ENCODE measurements at places on chromosomes 4 and X.

GRCh38 chr4:155571184-155571944, 95.3 kb upstream of the GUCY1A1 start:
- no peak for DNase-seq

DNA sequence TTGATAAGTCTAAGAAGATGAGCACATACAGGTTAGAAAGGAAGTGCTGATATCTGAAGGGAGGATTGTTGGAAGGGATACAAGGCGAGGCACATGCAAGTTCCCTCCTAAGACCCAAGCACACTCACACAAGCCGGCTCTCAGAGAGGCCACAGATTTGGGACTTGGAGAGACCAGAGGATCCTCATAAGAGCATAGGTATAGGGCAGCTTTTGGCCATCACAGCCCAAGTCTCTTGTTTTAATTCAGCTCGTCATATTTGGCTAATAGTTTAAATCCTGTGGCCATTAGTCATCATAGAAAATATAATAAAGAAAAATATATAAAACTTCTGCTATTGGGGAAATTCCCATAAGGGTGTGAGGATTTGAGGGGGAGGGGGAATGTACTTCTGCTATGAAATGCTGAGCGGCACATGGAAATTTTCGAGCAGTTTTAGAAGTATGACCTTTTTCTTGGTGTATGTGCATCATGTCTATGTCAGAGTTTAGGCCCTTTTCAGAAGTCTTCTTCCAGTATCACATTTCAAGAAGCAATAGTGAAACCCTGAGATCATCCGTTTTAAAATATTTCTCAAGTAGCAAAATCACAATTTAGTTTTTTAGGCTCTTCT, 97.7 kb downstream of the NFKB1 start:
- DNase-seq = peak; percentile 26

- no peak for DNase-seq
These were observed 261.7 kb upstream of the GNPDA2 start for GRCh38 chr4:44988011-44988410.

DNA sequence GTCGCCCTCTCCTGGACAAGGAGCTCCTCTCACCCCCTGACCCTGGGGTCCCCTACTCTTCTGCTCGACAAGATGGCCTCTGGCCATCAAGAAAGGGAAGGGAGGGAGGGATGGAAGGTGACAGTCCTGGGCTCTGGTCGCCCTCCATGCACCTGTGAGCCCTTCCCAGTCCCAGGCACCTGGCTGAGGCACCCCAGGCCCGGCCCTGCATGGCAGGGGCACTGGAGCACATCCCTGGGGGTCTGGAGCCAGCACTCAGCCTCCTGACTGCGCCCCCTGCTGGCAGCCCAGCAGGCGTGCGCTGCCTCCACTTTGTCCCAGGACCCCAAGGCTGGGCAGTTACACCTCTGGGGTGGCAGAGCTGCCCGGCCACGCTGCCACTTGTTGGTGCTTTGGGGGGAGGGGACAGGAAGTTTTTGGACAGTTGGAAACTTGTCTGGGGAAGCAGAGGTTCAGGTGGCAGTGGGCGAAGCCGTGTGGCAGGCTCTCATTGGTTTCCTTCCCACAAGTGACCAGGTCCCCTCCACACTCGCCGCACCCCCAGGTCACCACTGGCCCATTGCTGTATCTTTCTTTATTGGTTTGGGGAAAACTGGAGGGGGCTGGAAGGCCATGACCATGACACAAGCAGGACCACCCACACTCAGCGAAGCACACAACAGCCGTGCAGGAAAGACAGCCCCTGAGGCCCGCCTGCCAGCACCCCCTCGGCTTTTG, 4.3 kb downstream of the PNCK start:
- no peak for DNase-seq

GRCh38 chr4:127610488-127610887, 22.3 kb upstream of the INTU start:
- DNase-seq = no peak

DNA sequence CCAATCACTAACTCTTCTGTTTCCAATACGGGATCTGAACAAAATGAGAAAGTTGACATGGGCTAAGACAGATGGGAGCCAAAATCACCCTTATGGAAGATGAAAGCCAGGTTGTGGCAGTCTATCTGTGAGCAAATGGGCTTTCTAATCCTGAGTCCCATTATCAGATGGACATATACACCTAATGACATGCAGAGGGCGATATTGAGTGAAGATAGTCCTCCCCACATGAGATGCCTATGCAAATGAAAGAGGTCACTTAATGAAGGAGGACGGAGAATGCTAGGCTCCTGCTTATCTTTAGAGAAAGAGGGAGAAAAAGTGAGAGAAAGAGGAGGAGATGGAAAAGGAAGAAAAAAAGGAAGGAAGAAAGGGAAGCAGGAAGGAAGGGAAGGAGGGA, 547.5 kb downstream of the NLGN4X start:
- peak; percentile 25 for DNase-seq

DNA sequence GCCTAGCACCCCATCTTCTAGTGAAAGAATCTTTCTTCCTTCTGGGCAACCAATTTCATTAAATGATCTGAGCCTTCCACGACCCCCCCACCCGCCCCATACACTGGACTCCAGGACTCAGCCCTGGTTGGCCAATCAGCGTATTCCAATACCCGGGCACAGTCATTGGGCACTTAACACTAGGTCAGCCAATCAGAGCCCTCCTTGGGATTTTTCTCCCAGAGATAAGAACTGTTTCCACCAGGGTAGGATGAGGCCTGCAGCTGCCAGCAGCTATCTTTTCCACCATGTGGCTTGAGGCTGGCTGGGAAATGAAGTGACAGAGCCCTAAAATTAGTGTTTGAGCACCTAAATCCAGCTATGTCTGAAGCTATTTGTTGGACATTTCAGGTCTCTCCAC, 418.8 kb downstream of the BCOR start:
- DNase-seq = no peak

GRCh38 chr4:35052546-35052945, 1191.8 kb downstream of the ARAP2 start:
- DNase-seq = no peak

DNA sequence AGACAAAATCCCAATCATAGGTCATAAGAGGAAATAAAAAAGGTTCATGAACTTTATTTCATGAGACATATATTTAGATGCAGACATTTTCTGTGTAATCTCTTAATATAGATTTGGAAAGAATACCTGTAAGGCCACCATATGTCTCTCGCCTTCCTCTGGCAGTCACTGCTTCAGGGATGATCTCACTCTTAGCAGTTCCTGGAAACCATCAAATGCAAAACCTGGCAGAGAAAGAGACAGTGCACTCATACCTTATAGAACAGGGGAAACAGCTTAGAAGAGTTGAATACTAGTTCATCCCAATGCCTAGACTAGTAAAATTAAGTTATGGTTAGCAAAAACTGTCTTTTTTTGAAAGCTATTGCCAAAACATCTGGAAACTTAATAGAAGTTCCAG, 243.3 kb downstream of the GASK1B start:
- DNase-seq = no peak

GRCh38 chr4:95283320-95283719, 265.5 kb downstream of the UNC5C start:
- no peak for DNase-seq

DNA sequence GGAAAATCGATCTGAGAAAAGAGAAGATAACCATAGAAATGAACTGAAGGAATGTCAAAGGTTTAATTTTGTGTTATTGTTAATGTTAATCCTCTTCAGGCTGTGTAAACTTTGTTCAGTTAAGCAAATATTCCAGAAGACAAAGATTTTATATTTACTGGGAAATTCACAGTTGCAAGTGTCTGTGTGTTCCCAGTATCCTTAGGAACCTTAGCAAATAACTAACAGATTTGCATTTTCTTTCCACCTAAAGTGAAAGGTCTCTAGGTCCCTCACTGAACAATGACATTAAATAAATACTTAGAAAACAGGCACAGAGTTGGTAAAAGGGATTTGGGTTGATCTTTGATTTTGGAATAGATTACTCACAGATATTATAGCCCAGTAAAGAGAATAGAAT, 324.7 kb downstream of the C4orf33 start:
- DNase-seq = no peak

- peak; percentile 52 for DNase-seq
These were observed 15.2 kb downstream of the FHDC1 start for GRCh38 chr4:152951348-152951747.

DNA sequence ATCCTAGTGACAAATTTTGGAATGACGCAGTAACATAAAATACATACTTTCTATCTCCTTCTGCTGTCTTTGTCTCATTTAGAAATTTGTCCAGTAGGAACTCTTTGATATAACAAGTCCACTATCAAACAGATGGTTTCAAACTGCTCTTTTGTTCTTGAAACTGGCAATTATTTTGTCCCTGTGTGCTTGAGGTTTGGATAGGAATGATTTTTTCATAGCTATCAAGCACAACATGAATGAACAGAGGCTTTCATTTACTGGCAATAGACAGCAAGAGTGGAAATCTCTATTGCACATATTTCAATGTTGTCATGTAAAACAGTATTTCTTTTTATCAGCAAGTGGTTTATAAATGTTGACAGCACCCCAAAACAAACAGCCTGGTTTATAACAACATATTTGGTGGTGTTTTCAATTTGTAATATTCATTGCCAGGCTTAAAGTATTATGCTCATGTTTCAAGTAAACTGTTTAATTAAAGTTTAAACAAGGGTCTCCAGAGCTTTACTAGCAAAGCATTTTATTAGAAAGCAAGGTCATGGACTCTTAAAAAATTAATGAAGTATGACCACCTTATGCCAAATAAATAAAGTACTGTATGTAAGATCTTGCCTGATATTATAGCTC, 60.0 kb downstream of the TIGD2 start:
- no peak for DNase-seq

DNA sequence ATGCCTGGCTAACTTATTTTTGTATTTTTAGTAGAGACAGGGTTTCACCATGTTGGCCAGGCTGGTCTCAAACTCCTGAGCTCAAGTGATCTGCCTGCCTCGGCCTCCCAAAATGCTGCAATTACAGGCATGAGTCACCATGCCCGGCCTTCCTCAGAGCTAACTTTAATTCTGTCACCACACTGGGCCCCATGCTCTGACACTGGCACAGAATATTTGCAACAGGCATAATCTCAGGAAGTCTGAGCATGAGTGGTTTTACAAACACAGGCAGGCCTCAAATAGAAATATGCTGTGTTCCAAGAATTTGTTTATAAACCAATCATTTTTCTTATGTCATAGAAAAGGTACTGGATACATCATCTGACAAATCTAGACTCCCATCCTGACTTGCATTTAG, 32.7 kb upstream of the FAM9C start:
- DNase-seq = no peak

- peak; percentile 57 for DNase-seq
These were observed 256.5 kb upstream of the FAT1 start for GRCh38 chr4:186979961-186980745.

GRCh38 chr4:83022724-83023450, 12.1 kb upstream of the COPS4 start:
- DNase-seq = peak; percentile 37

DNA sequence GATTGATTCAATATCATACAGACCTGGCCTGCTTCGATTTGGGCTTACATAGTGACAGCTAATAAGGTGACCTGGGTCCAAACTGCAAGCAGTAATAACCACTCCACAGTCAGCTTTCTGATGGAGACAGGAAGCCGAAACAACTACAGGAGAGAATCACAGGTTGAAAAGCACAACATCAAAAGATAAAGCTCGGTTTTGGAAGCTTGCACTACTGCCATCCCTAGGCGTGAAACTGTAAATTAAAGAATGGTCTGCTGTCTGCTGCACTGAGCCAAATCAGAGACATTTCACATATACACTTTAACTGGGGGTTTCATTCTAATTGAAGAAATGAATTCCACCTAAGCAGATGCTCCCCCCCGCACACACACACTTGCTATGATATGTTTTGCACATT, 116.3 kb downstream of the DHX15 start:
- no peak for DNase-seq

DNA sequence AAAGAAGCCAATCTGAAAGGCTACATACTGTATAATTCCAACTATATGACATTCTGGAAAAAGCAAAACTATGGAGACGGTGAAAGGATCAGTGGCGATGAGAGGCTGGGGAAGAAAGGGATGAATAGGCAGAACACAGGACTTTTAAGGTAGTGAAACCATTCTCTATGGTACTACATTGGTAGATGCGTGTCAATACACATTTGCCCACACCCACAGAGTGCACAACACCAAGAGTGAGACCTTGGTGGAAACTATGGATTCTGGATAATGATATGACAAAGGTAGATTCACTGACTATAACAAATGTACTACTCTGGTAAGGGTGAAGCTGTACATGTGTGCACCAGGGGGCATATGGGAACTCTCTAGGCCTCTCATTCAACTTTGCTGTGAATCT, 134.5 kb downstream of the FBXW7 start:
- DNase-seq = no peak

- no peak for DNase-seq
These were observed 21.3 kb upstream of the WDR44 start for GRCh38 chrX:118324588-118324987.

DNA sequence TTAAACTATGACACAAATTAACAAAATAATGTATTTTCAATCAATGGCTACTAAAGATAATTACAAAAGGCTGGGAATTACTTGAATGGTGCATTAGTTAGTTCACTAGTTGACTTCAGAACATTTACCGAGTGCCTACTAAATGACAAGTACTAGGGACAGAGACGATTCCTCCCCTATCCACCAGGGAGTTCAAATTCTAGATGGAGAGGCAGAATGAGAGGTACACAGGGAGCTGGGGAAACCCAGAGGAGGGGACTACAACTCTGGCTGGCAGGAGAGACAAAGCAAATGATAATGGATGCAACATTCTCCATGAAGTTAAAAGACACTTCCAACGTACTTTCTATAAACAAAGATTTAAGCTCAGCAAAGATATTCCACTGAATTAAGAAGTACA, 43.1 kb upstream of the MCF2 start:
- DNase-seq = no peak

DNA sequence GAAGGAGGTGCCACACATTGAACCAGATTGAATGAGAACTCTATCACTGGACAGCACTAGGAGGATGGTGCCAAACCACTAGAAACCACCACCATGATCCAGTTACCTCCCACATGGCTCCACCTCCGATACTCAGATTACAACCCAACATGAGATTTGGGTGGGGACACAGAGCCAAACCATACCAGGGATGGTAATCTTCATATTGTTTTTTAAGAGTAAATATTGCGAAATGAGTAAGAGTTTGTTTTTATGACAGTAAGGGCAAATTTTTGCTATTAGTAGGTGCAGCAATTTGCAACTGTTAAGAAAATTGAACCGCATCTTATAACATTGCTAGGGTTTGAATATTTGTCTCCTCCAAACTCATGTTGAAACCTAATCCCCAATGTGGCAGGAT, 891.5 kb downstream of the NLGN4X start:
- no peak for DNase-seq

- no peak for DNase-seq
These were observed 52.7 kb upstream of the FAT4 start for GRCh38 chr4:125262079-125262478.

DNA sequence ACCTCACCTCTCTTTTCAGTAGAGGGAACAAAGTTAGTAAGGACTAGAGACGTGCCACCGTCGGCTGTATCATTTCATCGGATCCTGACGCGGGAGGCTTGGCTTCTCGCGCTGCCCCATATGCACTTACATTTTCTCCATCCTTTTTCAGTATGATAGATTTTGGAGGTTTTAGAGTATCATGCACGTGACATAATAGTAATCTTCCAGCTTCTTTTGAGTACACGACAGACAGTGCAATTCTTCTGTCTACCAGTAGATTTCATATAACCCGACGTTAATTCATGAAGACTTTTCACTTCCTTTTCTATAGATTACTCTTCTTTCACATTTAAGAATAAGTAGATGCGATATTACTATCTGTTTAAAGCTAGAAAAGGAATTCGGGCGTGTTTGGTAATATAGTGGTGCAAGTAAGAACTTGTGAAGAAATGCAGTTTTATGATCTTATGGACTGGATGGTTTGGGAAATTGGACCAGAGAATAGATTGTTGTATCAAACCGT, 1.0 kb downstream of the CDS1 start:
- DNase-seq = no peak

Measured in astrocyte (in vitro differentiated cells and primary cell).